ENCODE measurements at places on chromosomes 1 and 21.
A peak's percentile ranks its signal among the peaks of the same experiment; 100 is the strongest.

GRCh38 chr1:204975568-204976235 lies 67.3 kb upstream of the CNTN2 start:
- DNase-seq: no peak

GRCh38 chr1:200038325-200038980 lies 10.9 kb downstream of the NR5A2 start:
- no peak for DNase-seq

DNA sequence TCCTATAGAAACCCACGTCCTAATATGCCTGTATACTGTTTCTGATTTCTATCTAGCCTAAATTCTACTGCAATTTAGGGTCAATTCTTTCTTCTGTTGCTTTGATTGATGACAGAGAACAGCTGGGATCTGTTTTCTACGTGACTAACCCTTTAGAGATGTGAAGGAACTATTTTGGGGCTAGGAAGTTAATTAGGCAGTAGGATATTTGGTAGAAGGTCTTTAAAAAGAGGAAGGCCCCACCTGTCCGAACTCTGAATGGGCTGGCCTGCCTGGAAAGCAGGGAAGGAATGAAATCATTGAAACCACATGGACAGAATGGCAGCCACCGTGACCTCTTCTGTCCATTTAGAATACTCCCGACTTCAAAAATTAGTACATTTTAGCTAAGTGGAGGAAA lies 21.0 kb downstream of the EIF2D start:
- DNase-seq: no peak

- DNase-seq: no peak
These were observed 18.3 kb upstream of the IFNGR2 start for GRCh38 chr21:33384841-33385331.

GRCh38 chr1:77543822-77544448 lies 138.5 kb downstream of the ZZZ3 start:
- DNase-seq: no peak

DNA sequence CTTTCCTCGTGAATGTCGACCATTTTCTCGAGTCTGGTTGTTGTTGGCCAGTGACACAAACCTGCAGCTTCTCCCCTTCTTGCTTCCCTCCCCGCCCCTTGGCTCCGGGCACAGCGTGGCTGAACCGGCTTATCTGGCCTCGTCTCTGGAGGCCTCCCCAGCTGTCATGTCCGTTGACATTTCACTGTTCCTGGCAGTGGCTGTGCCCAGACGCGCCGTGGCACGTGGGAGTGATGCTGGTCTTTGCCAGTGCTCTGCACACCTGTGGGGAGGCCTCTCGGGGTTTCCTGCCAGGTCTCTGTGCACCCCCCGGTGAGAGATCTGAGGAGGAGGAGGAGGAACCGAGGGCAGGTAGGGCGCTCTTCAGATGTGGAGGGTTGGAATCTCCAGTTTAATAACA lies 23.7 kb downstream of the SKI start:
- DNase-seq: no peak

DNA sequence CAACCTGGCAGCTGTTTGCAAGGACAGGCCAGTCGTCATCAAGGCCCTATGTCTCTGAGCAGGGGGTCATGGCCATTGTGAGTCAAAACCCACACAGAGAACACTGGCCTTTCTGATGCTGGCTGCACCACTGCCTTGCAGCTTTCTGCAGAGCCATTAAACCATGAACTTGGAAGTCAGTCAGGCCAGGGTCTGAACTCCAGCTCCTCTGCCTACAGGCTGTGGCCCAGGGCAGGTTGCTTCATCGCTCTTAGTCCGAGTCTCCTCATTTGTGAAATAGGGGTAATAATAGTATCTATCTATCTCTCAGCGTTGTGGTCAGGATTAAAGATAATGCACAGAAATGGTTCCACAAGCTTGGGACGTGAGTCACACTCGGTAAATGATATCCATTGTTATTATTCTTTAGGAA lies 35.8 kb upstream of the HIVEP3 start:
- no peak for DNase-seq

DNA sequence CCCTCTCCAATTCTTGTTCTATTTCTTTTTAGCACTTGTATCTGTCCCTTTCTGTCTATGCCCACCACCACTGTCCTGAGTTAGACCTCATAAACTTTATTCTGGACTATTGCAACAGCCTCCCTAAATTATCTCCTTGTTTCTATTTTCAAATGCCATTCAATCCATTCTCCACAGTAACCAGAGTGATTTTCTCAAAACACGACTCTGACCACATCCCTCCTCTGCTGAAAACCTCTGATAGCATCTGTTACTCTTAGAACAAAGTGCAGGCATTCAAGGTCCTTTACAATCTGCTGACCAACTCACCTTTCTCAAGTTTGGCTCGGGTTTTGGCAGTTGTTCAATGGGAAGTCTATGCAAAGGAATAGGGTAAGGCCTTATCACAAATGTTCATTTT lies 22.8 kb upstream of the GPX7 start:
- DNase-seq: no peak

GRCh38 chr1:243924588-243925349 lies 74.7 kb upstream of the AKT3 start:
- no peak for DNase-seq

DNA sequence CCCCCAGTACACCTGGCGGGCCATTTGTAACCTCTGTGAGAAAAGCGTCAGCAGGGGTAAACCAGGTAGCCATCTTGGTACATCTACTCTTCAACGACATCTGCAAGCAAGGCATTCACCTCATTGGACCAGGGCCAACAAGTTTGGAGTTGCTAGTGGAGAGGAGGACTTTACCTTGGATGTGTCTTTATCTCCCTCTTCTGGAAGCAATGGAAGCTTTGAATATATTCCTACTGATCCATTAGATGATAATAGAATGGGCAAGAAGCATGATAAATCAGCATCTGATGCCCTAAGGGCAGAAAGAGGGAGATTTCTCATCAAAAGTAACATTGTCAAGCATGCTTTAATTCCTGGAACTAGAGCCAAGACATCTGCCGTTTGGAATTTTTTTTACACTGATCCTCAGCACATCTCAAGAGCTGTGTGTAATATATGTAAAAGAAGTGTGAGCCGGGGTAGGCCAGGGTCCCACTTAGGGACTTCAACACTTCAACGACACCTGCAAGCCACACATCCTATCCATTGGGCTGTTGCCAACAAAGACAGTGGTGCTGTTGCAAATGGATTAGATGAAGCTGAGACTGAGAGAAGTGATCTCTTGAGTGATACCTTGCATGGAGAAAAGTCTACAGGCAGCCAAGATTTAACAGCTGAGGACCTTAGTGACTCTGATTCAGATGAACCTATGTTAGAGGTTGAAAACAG lies 2.7 kb downstream of the ZBED6 start:
- DNase-seq: no peak

DNA sequence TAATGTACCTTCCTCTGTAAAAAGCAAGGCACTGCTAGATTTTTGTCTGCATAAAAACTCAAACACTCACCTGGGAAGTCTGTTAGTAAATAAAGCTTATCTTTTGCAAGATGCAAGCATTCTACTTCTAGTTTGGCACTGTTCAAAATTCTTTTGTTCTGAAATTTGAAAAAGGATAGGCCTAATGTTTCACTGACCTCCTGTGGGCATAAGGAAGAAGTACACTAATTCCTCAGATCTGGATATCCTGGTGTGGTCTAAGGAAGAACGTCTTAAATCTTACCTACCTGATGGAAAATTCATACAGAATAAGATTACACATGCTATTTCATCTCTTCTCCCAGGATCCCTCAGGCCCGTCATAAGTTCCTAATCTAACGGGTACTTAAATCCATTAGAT lies 93.5 kb upstream of the CAMK1G start:
- no peak for DNase-seq

- DNase-seq: no peak
These were observed 134.6 kb upstream of the KCNK1 start for GRCh38 chr1:233479110-233479890.

GRCh38 chr1:147079400-147080005 lies 92.8 kb downstream of the PRKAB2 start:
- DNase-seq: no peak

DNA sequence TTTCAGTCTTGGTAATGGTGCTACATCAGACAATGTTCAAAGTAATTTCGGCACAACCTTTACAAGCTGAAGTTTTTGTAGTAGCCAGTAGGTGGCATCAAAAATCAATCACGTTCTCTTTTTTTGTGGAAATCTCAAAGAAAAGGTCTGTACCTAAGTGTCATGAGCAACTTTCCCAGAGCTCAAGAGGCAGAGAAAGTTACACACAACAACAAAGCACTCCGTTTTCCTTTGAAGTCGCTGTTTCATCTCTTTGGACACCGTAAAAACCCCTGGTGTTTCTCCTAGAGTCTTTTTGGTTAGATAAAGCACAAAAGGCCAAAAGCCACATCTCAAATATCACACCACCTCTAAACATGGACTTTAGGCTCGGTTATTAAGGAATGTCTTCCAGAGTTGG lies 131.6 kb downstream of the LHX8 start:
- peak; percentile 22 for DNase-seq

- no peak for DNase-seq
These were observed 140.3 kb downstream of the PLPP3 start for GRCh38 chr1:56438901-56439551.

DNA sequence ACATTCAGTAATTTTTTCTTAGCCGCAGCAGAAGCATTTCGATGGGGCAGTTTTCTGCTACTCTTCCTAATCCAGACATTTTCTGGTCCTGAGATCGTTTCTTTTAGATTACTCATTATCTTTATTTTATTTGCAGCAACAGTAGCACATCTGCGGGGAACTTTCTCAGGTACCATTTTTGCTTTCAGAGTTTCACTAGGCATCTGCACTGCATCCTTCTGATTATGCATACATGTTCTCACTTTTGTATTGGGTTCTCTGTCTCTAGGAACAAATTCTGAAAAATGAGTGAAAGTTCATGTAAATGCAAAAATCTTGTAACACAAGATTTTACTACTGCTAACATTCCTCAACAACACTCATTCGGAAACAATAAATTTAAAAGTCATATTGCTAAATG lies 3.9 kb upstream of the PSMG1 start:
- no peak for DNase-seq

DNA sequence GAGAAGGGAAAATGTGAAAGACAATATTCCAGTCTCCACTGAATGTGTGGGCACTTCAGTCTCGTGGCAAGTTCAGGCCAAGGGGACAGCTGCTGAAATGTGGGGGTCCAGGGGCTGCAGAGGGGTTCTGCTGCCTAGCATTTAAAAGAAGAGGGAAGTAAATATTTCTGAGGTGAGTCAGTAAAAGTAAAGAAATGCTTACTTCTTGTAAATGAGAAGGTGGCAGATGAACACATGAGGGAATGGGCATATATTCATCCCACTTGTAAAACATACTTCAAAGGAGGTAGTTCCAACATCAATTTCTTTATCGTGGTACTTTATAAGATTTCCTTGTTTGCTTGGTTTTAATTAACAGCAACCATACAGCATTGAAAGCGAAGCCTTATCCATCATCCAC lies 63.1 kb upstream of the HIVEP3 start:
- no peak for DNase-seq

GRCh38 chr1:170659399-170660035 lies 4.4 kb upstream of the PRRX1 start:
- no peak for DNase-seq

DNA sequence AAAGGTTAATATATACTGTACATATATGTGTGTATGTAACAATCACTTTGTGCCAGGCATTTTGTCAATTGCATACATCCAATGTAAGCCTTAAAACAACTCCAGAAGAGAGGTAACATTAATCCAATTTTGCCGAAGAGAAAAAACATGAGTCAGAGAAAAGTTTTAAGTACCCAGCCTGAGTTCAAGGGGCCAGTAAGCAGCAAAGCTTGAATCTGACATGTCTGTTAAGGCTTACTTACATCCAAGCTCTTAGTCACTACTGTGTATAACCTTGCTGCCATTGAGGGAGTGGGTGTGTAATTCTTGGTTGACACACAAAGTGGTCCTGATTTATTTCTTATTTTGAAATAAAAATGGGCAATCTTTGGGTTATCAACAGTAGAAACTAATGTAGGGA lies 360.4 kb upstream of the LYPLAL1 start:
- DNase-seq: no peak

DNA sequence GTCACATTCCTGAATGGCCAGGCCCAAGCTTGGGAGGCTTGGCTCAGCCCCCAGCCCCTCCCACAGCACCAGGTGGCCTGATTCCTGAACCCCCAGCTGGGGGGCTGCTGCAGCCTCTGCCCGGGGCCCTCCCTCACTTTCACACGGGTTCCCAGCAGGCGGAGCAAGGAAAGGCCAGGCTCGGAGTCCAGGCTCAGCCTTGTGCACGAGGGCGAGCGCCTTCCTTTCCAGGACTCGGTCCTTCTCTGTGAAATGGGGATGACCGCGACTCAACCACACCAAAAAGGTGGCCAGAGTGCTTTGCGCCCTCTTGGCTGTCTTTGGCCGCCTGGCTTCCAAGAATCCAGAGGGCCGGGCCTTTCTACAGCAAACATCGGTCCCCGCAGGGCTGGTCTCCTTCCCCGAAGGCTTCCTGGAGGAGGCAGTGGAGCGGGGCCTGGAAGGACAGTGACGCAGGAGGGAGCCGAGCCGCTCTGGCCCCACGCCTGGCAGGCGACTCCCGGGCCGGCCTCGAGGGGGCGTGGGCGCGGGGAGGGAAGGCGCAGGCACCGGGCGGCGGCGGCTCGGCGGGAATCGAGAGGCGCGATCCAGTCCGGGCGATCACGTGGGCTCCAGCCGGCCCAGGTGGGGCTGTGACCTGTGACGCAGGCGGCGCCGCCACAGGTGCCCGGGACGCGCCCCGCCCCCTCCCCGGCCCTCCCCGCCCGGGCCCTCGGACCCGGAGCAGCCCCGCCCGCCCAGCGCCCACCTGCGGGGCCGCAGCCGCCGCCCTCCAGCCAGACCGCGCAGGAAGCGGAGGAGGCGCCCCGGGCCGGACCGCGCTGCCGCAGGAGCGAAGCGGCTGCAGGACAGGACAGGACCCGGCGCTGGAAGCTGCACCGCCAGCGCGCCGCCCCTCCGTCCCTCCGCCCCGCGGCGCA lies at the start of gene ARHGEF16:
ARHGEF16 (plus strand) TSS at position 775 of the 920 bp plus-strand sequence. CDS start 8,420 bp downstream, outside the sequence.
- no peak for DNase-seq

- peak; percentile 6 for DNase-seq
These were observed 108.9 kb downstream of the CRYAA start for GRCh38 chr21:43277481-43278351.

- no peak for DNase-seq
These were observed 16.4 kb upstream of the TBX19 start for GRCh38 chr1:168264296-168264695.

GRCh38 chr1:65148548-65149350 lies 746 bp downstream of the AK4 start:
- no peak for DNase-seq

- peak; percentile 24 for DNase-seq
These were observed 106.7 kb upstream of the C21orf91 start for GRCh38 chr21:17925899-17926298.

GRCh38 chr1:201137579-201138310 lies 10.8 kb upstream of the ASCL5 start:
- DNase-seq: no peak

DNA sequence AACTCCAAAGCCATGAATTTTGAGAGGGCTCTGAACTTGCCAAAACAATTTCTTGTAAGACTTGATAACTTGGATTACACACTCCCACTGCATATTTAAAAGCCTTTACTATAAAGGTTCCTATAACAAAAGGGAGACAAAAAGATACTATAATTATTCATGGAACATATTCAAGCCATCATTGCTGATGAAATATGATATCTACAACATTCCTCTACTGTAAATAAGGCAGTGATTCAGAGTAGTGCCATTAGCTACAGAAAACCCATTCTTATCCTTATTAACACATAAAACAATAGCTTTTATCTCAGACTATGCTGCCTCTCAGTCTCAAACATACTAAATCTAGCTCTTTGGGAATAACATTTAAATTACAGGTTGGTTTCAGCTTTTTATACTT lies 675.5 kb upstream of the CXADR start:
- no peak for DNase-seq

All from SK-N-MC (cell line).